ENCODE measurements at places on chromosomes 7 and 10.

- DNase-seq, result no peak
Measured at GRCh38 chr7:84666651-84667050, 472.1 kb upstream of the SEMA3A start.

DNA sequence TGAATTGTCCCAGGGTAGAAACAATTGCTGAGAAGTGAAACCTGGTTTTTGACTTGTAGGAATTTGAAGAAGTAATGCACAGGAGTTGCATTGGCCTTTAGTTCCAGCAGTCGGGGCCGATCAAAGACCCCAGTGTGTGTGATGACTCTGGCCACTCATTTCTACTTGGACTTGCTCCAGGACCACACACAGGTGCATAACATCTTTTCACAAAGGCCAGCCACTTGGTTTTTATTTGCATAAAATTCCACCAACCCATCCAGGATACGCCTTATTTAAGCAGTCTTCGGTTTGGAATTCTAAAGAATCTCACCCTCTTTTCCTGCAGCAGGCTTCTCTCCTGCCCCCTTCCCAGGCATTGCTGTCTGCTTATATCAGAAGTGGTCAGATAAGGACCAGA is 162.0 kb upstream of the HABP2 start:
- DNase-seq, result no peak

- no peak for DNase-seq
Measured at GRCh38 chr7:151051108-151051507, 2.8 kb downstream of the ASIC3 start.

- DNase-seq, result no peak
Measured at GRCh38 chr10:78847485-78847884, 221.3 kb upstream of the ZMIZ1 start.

Measured in NCI-H2107 (cell line).